ENCODE measurements at places on chromosomes 11 and 22.

GRCh38 chr22:21894799-21895198 lies 27.4 kb upstream of the MAPK1 start:
- no peak for DNase-seq

DNA sequence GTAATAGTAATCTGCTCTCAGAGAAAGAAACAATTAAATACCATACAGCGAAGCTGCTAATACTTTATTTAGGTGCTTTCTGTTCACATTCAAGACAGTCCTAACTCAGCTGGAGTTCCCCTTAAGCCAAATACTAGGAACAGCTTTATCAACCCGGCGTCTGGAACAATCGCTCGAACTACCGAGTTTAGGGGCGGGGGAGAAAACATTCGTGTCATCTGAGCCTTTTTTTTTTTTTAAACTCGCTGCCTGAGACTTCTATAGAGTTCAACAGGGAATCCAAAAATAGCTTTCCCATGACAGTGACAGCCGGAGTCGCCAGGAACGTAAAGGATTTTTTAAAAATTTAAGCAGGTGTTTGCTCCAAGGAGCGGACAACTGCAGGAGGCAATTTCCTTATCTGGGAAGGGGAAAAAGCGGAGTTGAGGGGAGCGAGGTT lies 852 bp downstream of the TRAF6 start:
- DNase-seq, result no peak

DNA sequence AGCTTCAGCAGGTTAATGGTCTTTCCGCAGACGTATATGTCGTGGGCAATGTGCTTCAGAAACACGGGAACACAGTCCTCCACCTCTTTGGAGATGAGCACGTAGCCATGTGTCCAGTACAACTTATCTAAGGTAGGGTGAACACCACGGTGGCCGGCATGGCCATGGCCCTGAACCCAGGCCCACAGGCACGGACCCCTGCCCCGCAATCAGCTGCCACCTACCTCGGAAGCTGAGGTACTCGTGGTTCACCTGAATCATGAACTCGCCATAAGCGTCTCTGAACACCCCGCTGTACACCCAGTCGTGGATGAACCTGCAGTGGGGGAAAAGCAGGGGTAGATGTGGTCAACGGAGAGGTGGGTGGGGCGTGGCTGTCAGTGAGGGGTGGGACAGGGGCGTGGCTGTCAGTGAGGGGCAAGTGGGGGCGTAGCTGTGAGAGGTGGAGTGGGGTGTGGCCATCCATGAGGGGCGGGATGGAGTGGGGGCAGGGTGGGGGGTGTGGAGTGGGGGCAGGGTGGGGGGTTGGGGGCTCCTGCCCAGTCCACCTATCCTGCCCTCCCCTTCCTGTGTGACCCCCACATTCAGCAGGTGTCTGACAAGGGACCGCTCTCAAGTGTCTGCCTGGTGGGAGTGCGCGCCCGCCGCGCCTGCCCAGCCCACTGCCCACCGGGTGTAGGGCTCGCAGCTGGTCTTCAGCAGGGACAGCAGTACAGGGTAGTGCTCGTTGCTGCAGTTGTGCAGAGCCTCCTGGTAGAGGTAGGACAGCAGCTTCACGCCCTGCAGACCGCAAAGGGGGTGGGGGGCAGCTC lies 18.6 kb downstream of the TUBGCP6 start:
- DNase-seq, result no peak

DNA sequence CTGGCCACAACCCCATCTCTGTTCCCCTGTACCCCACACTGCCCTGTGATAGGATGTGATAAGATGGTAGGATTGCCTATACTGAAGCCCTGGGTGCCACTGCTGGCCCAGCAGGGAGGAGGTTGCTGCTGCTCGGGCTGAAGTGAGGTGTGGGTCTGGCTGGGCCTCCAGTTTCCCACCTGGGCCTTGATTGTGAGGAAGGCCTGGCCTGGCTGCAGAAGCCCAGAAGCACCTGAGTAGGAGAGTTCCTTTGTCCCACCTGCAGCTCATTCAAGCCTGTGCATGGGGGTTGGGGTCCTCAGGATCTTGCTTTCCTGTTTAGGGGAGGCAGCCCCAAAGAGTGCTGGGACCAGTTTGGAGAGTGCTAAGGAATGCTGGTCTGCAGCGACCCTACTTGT lies 3.3 kb downstream of the ST3GAL4 start:
- DNase-seq, result no peak

DNA sequence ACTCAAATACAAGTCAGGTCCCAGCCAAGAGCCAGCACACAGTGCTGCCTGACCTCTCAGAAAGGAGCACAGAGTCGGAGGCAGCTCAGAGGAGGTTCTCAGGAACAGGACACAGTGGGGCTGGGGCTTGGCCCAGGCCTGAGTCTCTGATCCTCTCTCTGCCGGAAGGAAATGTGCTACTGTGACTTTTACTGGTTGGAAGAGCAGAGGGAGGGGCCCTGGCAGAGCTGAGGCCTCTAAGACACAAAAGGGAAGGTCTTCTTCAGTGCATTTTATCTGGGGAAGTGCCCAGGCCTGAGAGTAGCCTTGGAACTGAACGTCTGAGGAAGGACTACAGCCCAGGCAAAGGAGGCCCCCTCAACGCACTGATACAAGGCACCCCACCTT lies 16.2 kb upstream of the CASTOR1 start:
- peak; percentile 26 for DNase-seq

Data from stimulated activated CD4-positive, alpha-beta T cell treated with anti-CD3 and anti-CD28 coated beads, Interleukin-15, amount 100 ng/mL, for 1 hour (primary cell).